ENCODE measurements at places on chromosomes 6 and 20. TPM values are rescaled to one million over a fixed set of nuclear protein-coding genes. Genes with fewer than 3 reads are reported as not detected.

The PGC gene
- total RNA-seq: not detected

The PCK1 gene
- total RNA-seq: 134 TPM

The RBPJL gene
- total RNA-seq: not detected

The LKAAEAR1 gene
- not detected for total RNA-seq

DNA sequence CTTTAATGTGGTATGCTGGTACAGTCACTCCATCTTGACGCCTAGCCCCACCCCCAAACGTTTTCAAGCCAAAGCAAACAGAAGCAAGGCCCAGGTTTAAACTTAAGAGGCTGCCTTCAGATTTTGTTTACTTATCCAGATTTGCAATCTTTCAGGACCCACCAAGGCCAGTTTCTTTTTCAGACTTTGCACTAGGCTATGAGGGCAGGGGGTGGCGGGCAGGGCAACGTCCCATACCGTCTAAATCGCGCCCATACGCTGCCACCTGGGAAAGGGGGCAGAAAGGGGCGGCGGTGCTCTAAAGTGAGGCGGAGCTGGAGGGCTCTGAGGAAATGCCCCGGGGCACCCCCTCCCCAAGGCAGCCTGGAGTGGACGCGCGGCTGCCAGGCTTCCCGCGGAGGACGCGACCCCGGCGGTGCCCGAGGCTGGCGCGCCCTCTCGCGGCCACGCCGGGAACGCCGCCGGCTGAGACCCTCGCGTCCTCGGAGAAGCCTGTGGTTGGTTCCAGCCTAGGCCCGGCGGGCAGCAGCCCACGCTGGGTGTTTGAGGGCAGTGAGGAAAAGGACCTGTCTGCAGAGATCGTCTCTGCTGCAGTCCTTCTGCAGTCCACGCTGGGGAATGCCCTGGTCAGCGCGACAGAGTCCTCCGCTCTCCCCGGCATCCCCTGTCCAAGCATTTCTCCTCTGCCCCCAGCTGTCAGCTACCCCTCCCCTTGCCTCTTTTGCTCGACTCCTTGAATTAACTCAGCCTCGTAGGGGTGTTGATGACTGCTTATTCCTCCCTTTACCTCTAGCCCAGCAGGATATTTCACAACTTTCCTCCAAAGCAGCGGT is 129.2 kb upstream of the PRND start:
- peak; percentile 46 for DNase-seq

GRCh38 chr6:836276-836853 is 143.4 kb upstream of the EXOC2 start:
- no peak for DNase-seq

- no peak for DNase-seq
Observed at GRCh38 chr6:100217225-100218012, 223.4 kb upstream of the MCHR2 start.

DNA sequence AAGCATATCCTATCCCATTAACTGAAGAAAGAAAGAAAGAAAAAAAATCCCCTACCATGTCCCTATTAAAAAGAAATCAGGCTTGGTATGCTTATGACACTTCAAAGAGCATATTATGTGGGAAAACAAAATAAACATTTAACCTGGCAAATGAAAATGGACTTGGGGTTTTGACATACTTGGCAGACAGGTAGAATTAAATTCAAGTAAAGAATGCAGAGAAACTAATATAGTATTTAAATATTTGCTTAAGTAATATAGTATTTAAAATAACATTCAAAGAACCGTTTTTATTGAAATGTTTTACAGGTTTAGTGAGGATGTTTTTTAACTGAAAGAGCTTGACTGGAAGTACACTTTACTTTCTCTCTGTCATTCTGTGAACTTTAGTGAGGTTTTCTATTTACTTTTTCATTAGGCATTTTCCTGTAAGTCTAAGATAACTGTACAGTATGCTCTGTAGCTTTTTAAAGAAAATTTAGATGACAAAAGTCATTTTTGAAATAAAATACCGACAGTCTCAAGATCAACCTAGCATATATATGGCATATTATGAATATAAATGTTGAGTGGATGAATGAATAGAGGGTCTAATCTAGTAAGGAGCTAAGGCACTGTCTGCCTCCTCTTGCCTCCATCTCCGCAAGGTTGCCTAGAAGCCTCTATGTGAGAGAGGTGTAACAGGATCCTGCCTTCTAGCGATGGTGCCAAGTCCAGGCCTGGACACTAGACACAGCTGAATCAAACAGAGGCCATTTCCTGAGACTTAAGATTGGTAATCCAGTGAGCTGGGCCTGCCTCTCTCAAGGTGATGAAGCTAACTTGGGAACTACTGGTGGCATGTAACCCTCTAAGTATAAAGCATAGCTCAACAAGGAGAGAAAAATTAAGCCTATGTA is 344.4 kb upstream of the RUNX2 start:
- DNase-seq: no peak

DNA sequence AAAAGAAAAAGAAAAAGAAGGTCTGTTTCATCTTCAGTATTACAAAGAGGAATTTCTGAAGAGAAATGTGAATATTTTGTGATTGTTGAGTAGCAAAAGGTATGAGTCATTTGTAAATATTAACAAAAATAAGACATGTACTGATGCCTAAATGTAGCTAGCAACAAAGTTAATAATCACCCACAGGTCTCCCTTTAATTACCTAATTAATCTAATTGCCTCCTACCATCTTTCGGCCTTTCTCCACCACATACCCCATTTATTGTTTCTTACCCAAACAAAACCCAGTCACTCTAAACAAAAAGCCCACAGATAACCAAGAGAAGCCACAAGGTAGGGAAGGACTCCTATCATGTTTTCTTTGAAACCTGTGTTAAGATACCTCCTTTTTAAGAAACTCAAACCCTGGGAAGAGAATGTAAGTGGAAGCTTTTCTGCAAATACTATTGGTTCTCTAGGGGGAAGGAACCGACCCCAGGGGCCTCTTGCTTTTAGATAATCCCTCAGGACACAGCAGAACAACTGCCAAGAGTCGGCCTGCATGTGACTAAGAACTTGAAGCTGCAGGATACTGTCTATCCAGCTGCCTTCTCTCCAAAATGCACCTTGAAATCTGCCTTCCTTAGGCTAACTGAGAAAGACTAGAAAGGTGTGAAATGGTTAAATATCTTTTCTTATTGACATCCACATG is 16.1 kb upstream of the STK38 start:
- DNase-seq: no peak

DNA sequence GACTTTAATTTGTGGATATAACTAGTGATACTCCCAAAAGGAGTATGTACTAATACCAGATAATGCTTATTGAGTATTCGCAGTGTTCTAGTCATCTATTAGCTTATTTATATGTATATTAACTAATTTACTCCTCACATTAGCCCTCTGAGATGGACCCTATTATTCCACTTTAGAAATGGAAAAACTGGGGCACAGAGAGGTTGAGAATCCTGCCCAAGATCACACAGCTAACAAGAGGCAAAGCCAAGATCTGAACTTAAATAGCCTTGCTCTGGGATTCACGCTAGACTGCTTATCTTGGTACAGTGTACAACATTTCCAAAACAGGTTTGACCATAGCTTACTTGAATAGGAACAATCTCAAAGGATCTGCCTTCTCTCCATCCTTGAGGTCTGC is 8.5 kb upstream of the SPO11 start:
- no peak for DNase-seq

- DNase-seq: no peak
Observed at GRCh38 chr6:47581591-47581990, 104.0 kb downstream of the CD2AP start.

DNA sequence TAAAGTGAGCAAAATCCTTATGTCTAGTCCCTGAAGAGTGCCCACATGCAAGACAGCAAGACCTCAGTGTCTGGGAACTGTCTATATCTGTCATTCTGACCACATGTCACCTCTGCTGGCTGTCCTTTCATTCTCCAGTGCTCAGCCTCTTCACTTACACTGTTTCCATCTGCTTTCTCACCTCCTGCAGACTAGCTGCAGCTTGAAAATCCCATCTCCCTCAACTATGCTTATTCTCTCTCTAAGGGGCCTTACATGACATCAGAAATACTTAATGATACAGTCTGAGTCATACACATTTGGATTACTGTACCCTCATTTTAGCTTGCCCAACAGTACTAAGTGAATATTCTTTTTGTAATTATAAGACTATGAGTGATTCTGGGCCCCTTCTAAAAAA is 587.8 kb downstream of the EPM2A start:
- DNase-seq: no peak

DNA sequence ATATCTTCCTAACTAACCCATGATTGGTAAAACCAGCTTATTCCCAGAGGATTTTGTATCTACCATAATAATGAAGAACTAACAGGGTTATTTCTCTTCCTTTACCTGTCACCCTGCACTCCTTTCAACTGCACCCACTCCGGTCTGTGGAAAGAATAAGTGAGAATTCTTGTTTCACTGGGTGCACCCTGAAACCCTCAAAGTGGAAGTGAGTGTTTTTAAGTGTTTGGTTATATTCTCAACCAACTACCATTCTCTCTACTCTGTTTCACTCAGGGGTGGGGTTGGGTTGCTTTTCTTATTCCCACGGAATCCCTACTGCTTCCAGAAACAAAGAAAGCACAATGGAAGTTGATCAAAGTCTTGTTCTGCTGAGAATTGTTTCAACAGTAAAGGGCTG is 42.6 kb upstream of the KHDRBS2 start:
- DNase-seq: no peak

Data from mucosa of descending colon (tissue), 3 donors.